ENCODE measurements at places on chromosomes 12 and 14.

DNA sequence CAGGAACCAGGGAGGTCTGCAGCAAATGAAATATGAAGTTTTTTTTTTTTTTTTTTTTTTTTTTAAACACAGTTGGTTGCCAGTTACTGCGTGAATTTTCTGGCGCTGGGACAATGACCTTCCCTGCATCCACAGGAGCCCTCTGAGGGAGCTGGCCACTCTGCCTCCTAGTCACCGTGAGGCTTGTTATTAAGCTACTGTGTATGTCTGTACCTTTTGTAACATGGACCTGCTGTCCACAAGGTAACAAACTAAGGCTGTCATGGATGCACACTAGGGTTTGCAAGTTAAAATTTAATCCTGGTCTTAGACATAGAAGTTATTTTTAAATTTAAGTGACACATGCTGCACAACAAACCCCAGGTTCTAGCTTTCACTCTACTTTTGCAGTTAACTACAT, 211.0 kb downstream of the SSPN start:
- DNase-seq = no peak

GRCh38 chr14:94682736-94683135, 70.5 kb downstream of the SERPINA3 start:
- DNase-seq = no peak

DNA sequence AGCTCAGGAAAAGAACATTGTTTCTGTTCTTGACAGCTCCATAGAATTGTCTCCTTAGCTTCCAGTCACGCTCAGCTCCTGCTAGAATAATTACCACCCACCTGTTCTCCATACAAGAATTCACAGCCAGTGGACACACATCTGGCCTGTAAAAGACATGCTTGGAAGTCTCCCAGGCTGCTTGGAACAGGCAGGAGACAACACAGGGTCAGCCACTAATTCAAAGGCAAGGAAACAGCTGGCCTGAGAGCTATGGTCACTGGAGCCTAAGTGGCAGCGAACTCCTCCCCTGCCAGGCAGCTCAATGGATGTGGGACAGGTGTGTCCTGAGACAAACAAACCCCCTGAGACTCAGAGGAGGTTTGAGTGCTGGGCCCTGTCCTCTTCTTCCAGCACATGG, 22.9 kb upstream of the LTBP2 start:
- no peak for DNase-seq

GRCh38 chr12:54022960-54023884, 5.0 kb upstream of the HOXC6 start:
- no peak for DNase-seq

- no peak for DNase-seq
Measured at GRCh38 chr12:44031472-44032185, 195.7 kb downstream of the TMEM117 start.

GRCh38 chr14:77043177-77043983, 14.9 kb upstream of the IRF2BPL start:
- peak; percentile 90 for DNase-seq

DNA sequence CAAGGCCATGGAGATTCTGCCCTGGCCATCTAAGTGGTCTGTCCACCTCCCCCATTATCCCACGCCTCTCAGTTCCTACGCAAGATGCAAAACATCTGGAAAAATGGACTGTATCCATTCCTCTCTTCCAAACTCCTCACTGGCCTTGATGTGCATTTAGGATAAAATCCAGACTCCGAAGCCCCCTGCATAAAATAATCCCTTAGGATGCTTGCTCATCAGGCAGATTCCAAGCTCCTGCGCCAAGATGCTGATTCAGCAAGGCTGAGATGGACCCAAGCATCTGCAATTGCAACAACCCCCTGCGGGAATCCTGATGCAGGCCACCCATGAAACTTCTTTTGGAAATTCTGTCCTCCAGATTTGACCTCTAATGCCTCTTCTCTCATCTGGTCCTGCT, 81.6 kb downstream of the SPRING1 start:
- no peak for DNase-seq

DNA sequence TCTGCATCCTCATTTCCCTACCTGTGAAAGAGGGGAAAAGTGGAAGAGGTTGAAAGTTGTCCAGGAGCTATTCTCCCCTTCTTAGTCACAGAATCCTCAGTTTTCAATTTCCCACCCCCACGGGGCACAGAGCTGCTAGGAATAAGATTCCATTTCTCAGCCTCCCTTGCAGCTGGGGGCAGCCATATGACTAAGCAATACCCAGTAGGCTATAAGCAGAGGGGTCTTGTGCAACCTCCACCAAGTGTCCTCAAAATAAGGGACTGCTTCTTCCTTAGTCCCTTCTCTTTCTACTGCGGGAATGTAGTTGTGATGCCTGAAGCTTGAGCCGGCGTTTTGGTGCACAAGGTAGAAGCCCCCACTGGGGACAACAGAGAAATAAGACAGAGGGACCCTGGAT, 40.9 kb downstream of the VWF start:
- DNase-seq = no peak

GRCh38 chr14:21525962-21526671, at the start of gene SALL2:
TSS of gene SALL2 (minus strand) at chr14:21526346. CDS start at chr14:21526127, 219 bp downstream.
- no peak for DNase-seq

GRCh38 chr12:121376754-121377697, 22.9 kb upstream of the RNF34 start:
- no peak for DNase-seq

- no peak for DNase-seq
Measured at GRCh38 chr14:78608998-78609787, 439.0 kb downstream of the NRXN3 start.

DNA sequence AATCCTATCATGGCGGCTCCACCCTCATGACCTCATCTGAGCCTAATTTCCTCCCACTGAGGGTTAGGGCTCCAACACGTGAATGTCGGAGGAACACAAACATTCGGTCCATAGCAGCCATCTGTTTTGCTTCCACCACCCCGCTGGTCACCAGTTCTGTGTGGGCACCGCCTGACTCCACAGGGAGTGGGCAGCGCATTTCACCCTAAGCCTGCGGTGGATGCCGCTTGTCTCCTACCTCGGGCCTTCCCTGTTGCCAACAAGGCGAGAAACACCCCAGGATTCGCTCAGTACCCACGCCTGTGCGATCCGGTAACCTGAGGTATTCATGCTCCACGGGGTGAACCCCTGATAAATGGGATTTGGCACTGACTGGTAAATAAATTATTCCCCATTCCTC, 95.2 kb upstream of the PPP2R5C start:
- DNase-seq = no peak

- DNase-seq = no peak
Measured at GRCh38 chr12:76692846-76693245, 71.1 kb upstream of the ZDHHC17 start.

- DNase-seq = no peak
Measured at GRCh38 chr14:75845136-75845804, 136.5 kb downstream of the TGFB3 start.

GRCh38 chr12:129827102-129827865, 76.5 kb downstream of the TMEM132D start:
- DNase-seq = no peak

- DNase-seq = no peak
Measured at GRCh38 chr14:48955857-48956256, 630.3 kb downstream of the RPS29 start.

DNA sequence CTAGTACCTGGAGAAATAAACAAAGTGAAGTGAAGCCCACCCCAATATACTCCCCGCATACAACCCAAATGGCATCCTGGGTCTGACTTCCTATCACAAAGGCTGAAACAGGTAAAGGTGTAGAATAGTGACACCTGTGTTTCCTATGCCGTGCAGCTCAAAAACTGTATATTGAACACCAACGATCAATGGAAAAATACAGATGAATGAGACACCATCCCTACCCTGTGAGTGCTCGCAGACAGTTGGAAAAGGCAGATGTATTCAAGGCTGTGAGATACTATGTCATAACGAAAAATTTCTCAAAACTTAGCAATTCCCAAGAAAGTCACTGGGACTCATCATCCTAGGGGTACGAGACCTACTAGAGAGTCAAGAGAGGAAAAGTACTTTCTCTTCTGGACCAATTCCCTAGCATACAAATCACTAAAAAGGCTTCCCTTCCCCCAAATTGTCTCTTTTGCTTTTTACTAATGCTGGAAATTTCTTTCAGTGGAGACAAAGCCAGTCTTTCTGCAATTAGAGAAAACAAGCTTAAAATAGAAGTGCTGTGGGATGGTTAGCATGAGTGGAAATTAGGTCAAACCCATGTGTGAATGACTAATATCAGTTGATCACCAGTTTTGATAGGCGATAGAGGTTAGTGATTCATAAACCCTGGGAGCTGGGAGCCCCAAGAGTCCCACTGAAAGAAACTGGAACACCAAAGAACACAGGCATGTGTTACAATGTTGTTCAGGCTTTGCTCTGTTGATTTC, 249.7 kb downstream of the SPTSSA start:
- DNase-seq = no peak

DNA sequence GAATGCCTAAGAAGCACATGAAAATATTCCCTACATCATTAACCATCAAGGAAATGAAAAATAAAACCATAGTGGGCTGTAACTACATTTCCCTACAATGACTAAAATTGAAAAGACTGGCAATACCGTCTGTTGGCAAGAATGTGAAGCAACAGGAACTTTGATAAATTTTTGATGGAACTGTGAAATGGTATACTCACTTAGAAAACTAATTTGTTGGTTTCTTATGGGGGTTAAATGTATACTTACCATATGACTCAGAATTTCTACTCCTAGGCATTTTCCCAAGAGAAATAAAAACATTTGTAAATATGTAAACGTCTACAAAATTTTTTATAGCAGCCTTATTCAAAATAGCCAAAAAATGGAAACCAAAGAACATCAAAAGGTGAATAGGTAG, 121.4 kb upstream of the PLEKHA5 start:
- DNase-seq = no peak

DNA sequence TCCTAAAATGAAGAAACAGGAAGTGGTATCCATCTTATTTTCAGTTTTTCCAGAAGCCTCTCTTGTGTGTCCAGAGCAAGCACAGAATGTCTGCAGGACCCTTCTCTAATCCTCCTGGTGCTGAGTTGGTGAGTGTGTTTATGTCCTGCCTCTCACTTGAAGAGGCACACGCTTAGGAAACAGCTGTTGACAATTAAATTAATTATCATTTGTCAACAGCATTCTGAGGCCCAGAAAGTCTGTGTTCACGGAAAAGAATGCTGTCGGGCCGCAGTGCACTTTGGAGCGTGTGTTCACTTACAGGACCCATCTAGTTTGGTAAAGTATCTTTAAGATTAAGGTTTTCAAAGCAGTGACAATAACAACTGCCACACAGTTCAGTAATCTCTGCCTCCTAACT, 70.5 kb downstream of the LMNTD1 start:
- no peak for DNase-seq

- no peak for DNase-seq
Measured at GRCh38 chr12:4530982-4531586, 7.6 kb upstream of the RAD51AP1 start.

DNA sequence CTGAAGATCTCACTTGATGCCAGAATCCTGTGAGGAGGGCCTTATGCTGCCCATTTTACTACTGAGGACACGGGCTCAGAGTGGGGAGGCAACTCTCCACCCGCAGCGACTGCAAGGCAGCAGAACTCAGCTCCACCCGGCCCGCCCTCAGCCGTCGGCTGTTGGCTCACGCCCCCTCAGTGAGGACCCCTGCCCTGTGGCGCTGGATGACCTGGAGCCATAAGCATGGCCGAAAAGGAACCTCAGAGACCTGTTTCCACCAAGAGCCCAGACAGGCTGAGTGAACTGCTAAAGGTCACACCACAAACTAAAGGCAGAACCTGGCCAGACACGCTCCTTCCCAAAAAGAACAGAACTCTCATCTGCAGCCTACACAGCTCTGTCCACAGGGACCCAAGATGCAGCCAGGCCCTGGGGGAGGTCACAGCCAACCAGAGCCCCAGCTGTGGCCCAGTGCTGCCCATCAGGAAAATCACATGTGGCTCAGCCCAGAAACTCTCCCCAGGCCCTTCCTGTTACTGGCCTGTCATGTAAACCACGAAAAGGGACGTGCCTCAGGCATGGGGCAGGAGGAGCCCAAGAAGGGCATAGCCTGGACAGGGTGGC, 32.8 kb downstream of the CCNK start:
- no peak for DNase-seq

- no peak for DNase-seq
Measured at GRCh38 chr14:59356312-59356711, 108.9 kb downstream of the GPR135 start.

DNA sequence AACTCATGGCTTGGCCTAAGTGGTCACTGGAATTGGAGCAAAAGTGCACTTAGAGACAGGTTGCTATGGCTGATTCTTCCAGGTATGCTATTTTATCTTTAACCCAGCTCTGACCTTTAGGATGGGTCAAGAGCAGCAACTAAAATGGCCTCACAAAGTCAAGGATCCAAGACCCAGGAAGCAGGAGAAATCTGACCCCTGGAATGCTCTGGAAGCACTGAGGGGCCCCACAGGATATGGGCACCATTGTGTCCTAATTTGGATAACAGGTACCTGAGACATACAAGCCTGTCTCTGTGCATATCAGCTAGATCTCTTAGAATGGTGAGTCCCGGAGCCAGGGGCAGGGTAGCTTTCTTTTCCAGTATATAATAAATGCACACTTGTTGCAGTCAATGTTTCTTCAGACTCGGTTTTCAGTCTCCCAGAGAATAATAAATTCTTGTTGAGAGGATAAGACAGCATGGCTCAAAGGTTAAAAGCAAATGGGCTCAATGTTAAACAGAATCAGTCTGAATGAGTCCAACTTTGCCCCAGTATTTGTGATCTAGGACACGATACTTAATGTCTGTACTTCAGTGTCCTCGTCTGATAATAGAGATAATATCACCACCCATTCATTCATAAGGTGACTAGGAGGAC, 29.3 kb upstream of the TMCC3 start:
- DNase-seq = no peak

DNA sequence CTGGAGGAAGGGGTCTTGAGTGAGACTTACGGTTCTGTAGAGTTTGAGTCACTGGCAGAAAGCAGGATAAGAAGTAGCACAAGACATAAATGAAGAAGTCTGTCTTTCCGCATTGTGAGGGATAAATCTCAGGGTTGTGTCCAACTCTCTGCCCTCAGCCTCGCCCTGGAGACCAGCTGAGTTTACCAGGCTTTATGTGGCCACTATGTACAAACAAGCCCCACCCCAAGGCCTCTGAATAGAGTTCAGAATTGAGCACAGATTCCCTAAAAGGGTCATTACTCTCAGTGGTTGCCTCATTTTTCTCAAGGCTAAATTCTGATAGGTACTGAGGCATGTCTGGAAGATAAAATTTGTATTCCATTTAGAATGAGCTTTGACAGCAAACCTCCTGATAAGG, at the start of gene PZP:
PZP (minus strand) TSS at position 167 of the 400 bp plus-strand sequence; CDS start at position 113, 54 bp downstream.
- no peak for DNase-seq

DNA sequence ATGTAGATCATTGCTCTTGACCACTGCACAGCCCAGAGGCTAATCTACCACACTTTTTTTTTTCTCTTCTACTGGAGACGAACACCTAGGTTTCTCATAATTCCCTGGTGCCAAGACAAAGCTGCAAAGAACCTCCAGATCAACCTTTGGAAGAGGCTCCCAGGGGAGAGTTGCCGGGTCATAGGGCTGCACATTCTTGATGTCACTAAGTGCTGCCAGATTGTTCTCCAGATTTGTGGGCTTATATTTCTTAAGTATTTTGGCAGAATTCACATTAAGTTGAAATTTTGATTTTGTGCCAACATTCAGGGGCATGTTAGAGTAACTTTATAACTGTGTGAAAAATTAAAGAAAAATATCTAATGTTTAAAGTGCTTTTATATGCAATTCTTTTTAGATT, 13.5 kb upstream of the PDZRN4 start:
- no peak for DNase-seq

- no peak for DNase-seq
Measured at GRCh38 chr14:65318636-65319506, 93.7 kb upstream of the FUT8 start.
